Stimulated activated CD4-positive, alpha-beta T cell treated with anti-CD3 and anti-CD28 coated beads, Interleukin-2, amount 100 ng/mL, for 4 hours (primary cell): ENCODE measurements at places on chromosomes 16 and 17.
A peak's percentile ranks its signal among the peaks of the same experiment; 100 is the strongest.

GRCh38 chr16:77963185-77964044, 58.9 kb upstream of the CLEC3A start:
- DNase-seq = no peak

DNA sequence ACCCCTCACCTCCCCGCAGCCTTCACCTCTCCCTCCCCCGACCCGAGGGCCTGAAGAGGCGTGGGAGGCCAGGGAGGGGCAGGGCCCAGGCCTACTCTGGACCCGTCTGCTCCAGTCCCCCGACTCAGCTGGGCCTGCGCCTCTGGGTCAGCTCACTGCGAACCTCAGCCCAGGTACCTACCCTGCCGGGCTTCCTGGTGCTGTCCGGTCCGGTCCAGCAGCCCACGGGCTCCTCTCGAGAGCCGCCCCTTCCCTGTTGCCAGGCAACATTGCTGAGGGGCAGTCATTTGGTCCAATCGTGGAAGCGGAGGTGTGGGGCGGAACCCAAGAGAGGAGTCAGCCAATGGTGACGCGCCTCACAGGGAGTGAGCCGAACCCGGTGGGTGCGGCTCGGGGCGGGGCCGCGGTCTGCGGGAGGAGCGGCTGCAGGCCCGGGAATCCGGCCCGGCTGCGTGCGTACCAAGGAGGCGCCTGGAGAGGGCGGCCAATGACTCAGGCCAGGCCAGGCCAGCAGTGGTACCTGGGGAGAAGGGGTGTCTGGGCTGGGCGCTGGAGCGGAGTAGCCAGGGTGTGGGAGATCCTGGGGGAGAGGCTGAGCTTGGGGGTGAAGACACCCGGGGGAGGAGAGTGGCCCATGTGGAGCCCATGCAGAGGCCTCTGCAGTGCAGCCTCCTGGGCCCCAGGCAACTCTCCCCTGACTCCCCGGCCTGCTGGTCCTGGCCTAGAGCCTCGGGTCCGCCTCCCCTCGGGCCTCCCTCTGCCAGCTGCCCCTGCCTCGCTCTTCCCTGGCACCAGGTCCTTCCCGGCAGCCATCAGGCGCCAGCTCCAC, at the start of gene MEAK7:
MEAK7 (minus strand) TSS at position 240 of the 829 bp plus-strand sequence. CDS start 6,573 bp downstream, outside the sequence.
- peak; percentile 96 for DNase-seq

- DNase-seq = peak; percentile 69
Observed at GRCh38 chr17:82153745-82154375, 55.8 kb upstream of the FASN start.

- peak; percentile 83 for DNase-seq
Observed at GRCh38 chr16:2486645-2487516, 12.0 kb downstream of the TBC1D24 start.

DNA sequence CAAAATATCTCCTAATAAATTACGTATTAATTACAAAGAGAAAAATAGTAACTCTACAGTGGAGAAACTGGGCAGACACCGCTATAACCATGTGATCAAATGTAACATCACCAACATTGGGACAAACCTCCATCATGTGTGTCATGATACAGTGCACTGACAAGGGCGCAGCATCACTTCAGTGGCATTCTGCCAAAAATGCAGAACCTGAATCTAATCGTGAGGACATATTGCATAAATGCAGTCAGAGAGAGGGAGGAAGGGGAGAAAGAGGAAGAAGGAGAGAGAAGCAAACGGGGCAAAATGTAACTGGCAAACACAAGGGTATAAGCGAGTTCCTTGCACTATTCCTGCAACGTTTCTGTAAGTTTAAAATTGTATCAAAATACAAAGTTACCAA, 74.2 kb upstream of the MARCHF10 start:
- no peak for DNase-seq

- no peak for DNase-seq
Observed at GRCh38 chr16:27387724-27388123, 14.2 kb upstream of the IL21R start.

- no peak for DNase-seq
Observed at GRCh38 chr17:44216694-44217093, 2.8 kb downstream of the UBTF start.

GRCh38 chr17:38907930-38908675, 17.3 kb upstream of the LASP1NB start:
- DNase-seq = no peak

DNA sequence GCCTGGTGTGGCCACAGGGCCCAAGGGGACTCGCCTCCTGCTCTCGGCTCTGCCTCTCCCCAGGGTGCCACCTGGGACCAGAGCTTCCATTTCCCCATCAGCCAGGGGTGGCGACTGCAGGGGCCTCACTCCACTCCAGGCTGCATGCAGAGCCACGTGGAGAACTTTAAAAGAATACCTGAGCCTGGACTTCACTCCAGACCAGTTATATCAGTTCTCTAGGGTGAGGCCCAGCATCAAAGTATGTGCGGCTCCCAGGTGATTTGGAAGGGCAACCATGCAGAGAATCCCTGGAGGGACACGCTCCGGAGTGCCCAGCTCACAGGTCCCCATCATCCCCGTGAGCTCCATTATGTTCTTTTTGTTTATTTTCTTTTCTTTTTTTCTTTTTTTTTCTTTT, 39.8 kb downstream of the KIAA0513 start:
- DNase-seq = no peak

DNA sequence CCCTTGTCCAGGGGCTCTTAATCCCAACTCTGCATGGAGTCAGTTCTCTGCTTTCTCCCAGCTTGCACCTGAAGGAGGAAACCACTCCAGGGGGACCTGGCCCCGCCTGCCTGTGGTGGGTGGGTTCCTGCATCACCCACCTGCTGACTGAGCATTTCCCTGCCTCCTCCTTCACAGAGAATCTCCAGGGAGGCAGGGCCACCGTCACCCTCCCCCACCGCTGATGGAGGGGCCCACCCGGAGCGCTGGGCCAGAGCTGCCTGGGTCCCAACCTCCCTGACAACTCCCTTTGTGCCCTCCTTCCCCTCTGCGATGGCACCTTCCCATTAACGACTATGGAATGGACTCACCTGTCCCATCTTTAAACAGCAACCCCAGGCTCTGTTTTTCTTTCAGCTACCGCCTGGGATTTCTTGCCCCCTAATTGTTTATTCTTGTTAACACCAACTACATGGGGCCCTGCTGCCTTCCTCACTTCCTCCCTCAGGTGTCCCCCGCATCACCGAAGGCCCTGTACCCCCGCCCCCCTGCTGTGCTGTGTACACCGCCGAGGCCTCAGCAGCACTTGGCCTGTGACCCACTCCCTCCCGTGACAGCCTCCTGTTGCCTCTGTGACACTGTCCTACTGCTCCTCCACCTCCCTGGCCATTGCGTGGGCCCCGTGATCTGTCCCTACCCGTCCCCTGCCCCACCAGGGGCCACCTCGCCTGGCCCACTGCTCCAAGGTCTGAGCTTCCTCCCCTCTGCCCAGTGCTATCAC, 842 bp upstream of the TEDC2 start:
- DNase-seq = no peak

DNA sequence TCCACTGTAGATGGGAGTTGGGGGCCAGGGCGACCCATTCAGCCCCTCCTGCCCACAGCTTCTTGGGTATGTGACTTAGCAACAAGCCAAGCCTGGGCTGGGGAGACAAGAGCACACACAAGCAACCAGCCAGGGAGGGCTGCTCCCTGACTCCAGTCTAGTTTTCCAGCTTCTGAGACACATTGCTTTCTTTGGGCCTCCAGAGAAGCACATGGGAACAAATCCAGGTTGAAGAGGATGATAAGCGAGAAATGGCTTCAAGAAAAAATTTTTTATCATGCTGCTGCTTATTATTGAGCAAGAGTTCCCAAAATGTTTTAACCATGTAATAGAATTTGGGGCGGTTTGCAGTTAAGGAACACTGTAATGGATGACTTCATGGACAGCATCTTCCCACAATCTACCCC, 173.7 kb downstream of the SOX9 start:
- no peak for DNase-seq

DNA sequence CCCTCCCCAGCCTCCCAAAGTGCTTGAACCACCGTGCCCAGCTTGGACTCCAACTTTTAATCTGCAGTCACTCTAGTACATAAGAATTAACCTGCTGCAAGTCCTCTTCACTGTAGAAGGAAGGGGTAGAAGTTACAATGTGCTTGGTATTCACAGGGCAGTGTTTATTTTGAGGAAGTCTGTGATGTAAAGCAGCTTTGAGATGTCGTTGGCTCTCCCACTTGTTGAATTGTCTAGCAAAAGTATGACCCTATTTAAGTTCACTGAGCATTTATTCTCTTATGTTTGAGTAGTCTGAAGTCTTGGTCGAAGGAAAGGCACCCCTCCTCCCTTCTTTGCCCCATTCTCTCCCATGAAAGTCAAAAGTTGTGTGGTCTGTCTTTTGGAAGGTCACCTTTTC, 28.2 kb downstream of the SF3B3 start:
- no peak for DNase-seq

DNA sequence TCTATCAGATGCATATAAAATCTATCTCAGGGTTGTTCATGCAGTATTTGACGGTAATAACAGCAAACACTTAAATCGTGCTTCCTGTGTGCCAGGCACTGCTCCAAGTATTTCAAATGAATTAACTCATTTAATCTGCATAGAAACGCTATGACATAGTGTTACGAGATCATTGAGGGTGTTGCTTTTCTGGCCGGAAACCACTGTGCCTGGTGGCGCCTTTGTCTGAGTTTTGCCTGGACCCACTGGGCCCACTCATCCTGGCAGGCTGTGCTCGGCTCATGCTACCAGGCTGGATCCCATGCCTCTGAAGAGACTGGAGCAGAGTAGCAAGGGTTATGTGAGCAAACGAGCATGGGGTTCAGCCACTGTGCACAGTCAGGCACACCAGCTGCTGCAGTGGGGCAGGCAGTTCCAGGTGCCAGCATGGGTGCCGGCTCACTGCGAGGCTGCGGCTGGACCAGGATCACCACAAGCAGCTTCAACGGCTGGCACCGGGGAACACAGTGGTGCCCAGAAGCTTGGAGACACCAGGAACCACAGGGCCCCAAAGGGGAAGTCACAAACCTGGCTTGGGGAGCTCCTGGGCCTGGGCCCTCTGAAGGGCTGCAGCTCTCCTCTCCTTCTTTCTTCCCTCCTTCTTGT, 45.9 kb upstream of the CLEC19A start:
- no peak for DNase-seq

- no peak for DNase-seq
Observed at GRCh38 chr17:9668517-9668916, 23.2 kb downstream of the USP43 start.

GRCh38 chr17:42133461-42134041, 10.9 kb downstream of the HSPB9 start:
- DNase-seq = peak; percentile 26

DNA sequence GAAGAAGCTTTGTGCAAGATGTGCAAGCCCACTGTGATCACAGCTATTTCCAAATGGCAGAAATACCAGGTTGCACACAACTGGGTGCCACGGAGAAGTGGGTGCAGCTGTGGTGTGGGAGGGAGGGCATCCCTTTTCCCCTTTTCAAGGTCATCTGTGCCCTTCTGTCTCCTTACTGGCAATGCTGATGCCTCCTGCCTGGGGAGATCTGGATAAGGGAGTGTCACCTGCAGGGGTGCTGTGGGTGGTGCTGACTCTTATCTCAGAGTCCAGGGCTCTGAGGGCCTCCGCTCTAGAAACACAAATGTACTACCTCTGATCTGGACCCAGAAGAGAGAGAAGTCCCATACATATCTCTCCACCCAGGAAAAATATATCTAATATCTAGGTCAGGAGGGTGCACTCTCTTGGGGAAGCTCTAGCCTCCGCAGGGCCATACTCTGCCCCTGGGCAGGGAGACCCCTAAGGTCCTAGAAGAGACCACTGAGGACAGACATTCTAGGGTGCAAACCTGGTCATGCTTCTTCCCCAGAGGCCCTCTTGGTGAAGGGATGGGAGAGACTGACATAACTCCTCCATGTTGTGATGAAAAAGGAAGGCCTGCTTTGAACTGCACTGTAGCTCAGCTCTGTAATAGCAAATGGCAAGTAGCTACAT, 18.5 kb downstream of the NPRL3 start:
- no peak for DNase-seq

- no peak for DNase-seq
Observed at GRCh38 chr17:63191610-63192009, 225.6 kb downstream of the TANC2 start.

DNA sequence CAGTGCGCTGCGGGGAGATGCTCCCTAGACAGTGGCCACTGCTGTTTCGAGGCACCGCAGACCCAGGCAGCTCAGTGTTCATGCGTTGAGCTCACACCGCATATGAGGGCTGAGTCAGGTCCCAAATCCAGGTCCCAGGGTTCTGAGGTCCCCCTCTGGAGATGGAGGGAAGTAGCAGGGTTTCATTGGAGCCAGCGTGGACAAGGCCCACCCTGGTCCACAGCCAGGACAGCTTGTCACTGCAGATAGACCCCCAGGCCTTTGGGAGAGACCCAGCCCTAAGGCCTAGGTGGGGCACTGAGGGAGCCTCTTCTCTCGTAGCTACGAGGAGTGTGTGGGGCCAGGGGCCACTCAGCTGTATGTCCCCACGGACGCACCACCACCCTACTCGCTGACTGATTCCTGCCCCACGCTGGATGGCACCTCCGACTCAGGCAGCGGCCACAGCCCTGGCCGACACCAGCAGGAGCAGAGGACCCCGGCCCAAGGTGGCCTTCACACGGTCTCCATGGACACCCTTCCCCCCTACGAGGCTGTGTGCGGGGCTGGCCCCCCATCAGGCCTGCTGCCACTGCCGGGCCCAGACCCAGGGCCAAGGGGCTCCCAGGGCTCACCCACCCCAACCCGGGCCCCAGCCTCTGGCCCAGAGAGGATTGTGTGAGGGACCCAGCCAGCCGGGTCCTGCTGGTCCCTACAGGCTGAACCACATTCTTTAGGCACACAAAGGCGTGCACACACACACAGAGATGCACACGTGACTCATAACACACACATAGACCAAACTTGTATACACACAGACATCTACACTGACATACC, 53.4 kb downstream of the BEAN1 start:
- no peak for DNase-seq

- DNase-seq = no peak
Observed at GRCh38 chr17:82269138-82269881, 4.2 kb downstream of the CSNK1D start.

- no peak for DNase-seq
Observed at GRCh38 chr16:75244225-75244809, 7.1 kb downstream of the BCAR1 start.

DNA sequence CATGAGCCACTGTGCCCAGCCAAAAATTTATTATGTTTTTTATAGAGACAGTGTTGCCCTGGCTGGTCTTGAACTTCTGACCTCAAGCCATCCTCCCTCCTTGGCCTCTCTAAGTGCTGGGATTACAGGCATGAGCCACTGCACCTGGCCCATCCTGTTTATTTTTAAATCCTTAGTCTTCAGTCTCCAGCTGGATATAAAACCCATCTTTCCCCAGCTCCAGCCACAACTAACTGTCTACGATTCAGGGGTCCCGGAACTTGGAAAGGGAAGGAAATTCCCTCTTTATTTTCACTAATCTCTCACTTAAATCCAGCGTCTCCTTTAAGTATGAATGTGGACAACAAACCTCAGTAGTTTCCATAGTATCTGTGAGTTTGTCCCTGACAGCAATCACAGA, 62.2 kb downstream of the IQCK start:
- DNase-seq = no peak
